ENCODE measurements at places on chromosomes 2 and 18.

DNA sequence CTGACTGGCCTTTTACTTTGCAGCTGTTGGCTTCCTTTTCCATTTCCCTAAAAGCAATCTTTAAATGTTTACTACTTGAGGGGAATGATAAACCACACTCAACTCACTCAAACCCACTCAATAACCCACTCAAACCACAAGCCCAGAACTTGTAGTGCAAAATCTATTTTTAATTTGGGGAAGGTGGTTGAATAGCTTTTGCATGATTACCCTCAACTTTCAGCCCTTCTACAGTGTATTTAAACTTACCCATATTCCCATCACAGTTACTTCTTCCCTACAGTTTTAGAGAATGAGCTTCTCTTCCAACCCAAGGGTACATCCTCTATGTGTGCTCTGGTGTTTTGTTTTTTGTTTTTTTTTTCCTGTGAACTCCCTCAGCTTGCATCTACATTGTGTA, 636.1 kb downstream of the TDRD15 start:
- no peak for DNase-seq

DNA sequence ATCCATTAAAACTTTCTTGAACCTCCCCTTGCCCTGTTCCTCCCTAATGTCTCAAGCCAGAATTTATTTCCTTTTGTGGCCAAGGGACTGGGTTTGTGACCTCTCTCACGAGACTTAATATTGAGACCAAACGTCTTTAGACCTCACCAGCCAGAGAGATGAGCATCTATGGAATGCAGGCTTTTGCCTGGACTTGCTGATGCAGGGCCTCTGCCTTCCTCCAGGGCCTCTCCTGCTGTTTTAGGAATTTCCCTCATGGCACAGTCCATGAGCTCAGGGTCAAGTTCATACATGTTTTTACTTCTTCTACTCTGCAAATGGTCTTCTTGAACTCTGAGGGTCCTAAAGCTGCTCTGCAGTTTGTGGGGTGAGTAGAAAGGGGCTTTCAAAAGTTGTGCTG, 22.3 kb downstream of the IL1B start:
- DNase-seq, result no peak

DNA sequence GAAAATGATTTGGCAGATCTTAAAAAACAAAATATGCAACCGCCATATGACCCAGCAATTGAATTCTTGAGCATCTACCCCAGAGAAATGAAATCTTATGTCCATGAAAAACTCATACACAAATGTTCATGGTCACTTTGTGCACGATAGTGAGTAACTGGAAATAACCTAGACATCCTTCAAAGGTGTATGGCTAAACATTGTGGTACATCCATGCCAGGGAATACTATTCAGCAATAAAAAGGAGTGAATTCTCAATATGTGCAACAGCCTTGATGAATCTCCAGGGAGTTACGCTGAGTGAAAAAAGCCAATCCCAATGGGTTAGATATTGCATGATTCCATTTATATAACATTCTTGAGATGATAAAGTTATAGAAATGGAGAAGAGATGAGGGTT, 112.7 kb upstream of the SMAD2 start:
- no peak for DNase-seq

DNA sequence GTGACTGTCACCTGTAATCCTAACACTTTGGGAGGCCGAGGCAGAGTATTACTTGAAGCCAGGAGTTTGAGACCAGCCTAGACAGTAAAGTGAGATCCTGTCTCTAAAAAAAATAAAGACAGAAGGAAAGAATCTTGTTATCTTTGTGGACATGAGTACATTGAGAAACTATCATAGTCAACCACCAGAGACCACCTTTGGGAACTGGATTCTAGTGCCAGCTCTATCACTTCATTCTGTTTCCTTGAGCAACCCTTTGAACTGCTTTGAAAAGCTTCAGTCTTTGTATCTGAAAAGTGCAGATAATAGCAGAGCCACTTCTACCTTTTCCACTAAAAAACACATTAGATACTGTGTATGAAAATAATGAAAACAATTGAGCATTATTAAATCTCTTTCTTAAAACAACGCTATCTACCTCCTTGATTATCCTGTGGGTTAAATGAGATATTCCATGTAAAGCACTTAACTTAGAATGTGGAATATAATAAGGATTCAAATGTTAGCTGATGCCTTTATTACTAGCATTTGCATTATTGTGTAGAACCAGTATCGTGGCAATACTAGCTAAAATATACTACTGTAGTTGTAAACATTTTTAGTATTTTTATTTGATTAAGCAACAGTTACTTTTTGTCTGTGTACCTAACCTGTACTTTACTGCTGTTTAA, 8.8 kb downstream of the GORASP2 start:
- no peak for DNase-seq

All from stimulated activated CD4-positive, alpha-beta T cell treated with anti-CD3 and anti-CD28 coated beads, Interleukin-15, amount 100 ng/mL, for 1 hour (primary cell).